ENCODE measurements at places on chromosomes 16 and 17.

GRCh38 chr17:73311781-73312641 is at the start of gene CDC42EP4:
Gene CDC42EP4 (minus strand): TSS chr17:73312001. CDS start chr17:73286500, 25,501 bp downstream.
- peak; percentile 86 for DNase-seq

- DNase-seq: peak; percentile 7
Observed at GRCh38 chr16:25093208-25094061, 18.1 kb upstream of the LCMT1 start.

- no peak for DNase-seq
Observed at GRCh38 chr16:24536671-24537070, 2.7 kb upstream of the RBBP6 start.

DNA sequence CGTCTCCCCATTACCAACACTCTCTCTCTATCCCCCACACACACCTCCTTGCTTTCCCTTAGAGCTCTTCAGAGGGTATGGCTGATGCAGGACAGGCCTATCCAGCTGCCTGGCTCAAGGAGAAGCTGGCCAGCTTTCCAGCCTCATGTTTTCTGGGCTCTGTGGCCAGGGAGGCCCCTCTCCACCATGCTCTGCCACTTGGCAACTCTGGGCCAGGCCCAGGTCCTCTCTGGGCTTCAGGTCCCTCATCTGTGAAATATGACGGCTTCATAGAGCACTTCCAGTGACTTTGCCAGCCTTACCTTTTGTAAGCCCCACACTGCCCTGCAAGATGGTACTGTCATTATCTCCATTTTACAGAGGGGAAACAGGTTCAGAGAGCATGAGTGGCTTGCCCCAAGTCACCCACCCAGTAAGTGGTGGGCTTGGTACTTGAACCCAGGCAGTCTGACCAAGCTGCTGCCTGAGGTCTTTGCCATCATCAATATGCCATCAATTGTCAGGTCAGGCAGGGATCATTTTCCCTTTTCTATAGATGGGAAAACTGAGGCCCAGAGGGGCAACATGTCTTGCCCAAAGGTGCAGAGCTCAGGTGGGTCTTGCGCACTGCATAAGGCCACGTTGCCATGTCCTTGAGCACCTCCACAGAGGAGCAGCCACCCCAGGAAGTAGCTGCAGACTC is 548 bp upstream of the ADGRG5 start:
- peak; percentile 0 for DNase-seq

GRCh38 chr16:54341892-54342776 is 55.5 kb upstream of the IRX3 start:
- DNase-seq: no peak

- DNase-seq: peak; percentile 28
Observed at GRCh38 chr17:10316801-10317542, 55.8 kb downstream of the MYH13 start.

- DNase-seq: no peak
Observed at GRCh38 chr17:61475726-61476125, 23.5 kb downstream of the TBX4 start.

- DNase-seq: no peak
Observed at GRCh38 chr17:38591759-38592241, 14.0 kb downstream of the SRCIN1 start.

DNA sequence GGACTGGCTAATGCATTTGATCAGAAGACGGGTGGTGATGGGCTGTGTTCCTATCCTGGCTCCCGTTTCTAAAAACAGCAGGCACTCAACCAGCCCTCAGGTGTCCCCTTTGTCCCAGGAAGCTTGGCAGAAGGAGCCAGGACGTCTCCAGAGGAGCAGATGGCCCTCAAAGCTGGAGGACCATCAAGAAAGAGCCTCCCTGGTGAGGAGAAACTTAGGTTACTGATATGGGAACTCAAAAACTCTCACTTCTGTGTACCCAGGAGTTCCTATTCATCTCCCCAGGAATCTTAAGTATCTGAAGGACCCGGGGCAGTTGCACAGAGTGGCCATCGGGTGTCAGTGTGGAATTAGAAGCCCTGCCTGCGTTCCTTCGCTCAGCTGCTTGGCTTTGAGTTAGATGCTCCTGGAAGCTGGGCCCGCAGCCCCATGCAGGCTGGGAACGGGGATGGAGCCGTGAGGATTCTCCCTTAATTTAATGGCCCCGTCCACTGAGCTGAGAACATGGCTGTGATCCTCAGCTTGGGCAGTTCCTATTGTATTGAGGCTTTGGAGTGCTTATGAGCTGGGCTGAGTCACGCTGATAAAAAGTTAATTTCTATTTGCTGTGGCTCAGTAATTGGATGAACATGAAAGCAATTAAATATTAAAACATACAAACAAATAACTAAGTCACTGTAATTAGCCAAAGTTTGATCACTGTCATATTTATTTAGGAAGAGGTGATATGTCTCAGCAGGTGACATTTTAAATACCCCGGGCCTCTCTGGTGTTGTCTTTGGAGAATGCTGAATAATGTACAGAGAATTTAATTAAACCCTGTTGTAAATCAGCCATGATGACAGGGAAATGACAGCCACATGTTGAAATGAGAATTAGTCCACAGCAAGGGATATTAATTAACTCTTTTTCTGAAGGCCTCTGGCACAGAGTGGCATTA is 402.1 kb downstream of the SEC14L1 start:
- DNase-seq: peak; percentile 68

DNA sequence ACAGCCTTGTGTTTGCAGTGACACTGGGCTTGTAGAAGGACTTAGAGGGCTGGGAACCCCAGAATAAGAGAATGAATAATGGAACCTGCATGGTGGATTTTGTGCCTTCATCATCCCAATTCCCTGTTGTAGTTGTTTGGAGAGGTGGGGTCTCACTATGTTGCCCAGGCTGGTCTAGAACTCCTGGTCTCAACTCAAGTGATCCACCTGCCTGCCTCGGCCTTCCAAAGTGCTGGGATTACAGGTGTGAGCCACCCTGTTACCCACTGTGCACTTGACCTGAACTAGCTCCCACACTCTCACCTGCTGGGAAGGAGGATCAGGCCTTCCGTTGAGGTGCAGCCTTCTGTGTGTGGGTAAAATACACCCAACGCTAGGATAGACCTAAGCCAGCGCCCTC is 55.4 kb downstream of the RAP1GAP2 start:
- no peak for DNase-seq

DNA sequence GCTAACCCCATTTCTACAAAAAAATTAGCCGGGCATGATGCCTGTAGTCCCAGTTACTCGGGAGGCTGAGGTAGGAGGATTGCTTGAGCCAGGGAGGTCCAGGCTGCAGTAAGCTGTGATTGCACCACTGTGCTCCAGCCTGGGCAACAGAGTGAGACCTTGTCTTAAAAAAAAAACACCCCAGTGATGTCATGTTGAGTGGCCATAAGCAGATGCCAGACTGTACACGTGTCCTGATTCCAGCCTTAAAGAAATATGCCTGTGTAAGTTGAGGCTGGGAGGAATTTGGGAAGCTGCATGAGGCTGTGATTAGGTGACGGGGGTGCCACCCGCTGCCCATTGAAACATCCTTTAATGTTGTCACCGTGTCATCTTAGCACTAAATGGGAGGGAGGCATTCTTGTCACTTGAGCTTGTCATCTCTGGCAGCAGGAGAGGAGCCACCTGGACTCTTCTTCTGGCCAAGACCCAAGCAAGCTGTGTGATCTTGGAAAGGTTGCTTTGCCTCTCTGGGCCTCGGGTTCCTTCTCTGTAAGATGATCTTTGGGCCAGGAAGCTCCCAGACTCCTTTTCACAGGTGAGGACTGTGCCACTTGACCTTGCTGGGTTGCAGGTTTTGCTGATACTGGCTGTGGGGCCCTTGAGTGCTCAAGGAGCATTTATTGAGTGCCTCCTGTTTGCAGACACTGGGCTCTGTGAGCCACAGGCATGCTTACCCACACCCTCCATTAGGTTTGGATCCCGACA is 98.3 kb upstream of the CIBAR2 start:
- DNase-seq: no peak

GRCh38 chr16:17983847-17984639 is 352.5 kb downstream of the NPIPA8 start:
- DNase-seq: no peak

GRCh38 chr17:72592967-72593325 is 472.1 kb downstream of the SOX9 start:
- no peak for DNase-seq

DNA sequence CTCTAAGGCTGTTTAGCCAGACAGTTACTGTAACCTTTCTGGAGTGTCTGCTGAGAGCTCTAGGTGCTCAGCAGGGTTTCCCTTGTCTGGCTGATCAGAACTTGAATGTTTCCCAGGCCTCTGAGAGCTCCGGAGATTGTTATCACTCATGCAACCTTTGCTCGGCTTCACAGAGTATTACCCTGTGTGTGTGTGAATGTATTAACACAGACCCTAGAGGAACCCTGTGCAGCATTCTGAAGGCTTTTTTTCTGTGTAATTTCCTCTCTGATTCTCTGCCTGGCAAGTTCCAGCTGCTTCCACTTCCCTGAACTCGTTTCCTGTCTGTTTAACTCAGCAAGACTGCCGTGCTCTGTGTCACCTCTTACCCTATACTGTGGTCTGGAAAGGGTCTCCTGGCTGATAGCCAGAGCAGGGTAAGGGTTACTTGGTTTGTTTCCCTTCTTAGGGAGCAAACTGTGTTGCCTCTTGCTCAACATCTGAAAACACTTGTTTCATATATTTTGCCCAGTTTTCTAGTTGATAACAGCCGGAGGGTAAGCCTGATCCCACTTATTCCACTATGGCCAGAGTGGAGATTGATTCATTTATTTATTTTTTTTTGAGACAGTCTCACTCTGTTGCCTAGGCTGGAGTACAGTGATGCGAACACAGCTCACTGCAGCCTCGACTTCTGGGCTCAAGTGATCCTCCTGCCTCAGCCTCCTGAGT is 21.7 kb downstream of the PRMT7 start:
- no peak for DNase-seq

GRCh38 chr16:11355862-11356261 is 10.6 kb downstream of the RMI2 start:
- DNase-seq: no peak

DNA sequence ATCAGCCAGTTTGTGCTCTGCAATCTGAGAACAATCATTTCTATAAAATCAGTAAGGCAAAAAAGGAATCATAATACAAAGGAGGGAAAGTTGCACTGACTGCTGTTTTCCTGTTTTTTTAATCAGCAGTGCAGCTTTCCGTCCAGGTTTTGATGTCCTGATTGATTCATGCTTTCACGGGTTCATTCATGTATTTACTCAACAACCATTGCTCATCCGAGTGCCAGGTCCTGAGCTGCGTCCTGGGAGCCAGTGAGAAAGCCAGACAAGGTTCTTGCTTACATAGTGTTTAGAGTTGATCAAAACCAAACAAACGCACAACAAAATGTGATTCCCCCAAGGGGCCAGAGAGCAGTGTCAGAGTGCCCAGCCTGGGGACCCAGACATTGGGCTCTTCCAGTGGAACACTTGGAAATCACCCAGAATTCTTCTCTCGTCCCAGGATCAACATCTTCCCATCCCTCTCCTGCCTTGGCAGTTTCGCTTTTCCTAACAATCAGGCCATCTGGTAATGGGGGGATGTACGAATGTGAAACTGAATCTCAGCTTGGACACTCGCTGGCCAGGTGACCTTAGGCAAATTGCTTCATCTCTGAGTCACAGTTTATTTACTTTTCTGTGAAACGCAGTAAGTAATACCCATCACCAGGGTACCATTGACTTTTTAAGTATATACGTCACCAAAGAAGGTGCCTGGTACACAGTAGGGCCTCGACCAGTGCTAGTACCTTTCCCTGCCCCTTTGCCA is 13.3 kb upstream of the C1QL1 start:
- no peak for DNase-seq

DNA sequence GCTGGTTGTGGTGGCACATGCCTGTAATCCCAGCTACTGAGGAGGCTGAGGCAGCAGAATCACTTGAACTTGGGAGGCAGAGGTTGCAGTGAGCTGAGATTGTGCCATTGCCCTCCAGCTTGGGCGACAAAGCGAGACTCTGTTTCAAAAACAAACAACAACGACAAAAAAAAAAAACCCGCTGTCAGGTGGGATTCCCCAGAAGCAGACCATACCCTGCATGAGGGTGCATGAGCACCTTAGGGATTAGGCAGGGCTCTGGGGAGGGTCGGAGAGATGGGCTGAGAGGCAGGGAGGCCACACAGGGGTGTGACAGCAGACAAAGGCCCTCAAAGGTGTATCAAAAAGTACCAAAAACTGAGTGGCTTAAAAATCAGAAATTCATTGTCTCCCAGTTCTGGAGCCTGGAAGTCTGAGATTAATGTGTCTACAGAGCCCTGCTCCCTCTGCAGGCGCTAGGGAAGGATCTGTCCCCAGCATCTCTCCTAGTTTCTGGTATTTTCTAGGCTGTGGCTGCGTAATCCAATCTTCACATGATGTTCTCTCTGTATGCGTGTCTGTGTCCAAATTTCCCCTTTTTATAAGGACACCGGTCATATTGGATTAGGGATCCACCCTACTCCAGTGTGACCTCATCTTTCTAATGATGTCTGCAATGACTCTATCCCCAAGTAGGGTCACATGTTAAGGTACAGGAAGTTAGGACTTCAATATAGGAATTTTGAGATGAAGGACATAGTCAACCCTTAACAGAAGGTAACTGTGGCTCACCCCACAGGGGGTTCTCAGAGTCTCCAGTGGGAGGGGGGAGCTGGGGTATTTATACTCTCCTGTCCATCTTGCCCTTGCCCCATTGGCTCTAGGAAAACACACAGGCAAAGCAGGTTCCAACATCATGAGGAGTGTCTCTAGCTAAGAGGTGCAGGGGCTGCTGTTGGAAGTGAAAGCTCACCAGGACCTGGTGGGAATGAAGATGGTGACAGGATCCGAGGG is 13.6 kb upstream of the TVP23A start:
- DNase-seq: no peak

- DNase-seq: no peak
Observed at GRCh38 chr17:21075739-21076085, 32.9 kb upstream of the USP22 start.

DNA sequence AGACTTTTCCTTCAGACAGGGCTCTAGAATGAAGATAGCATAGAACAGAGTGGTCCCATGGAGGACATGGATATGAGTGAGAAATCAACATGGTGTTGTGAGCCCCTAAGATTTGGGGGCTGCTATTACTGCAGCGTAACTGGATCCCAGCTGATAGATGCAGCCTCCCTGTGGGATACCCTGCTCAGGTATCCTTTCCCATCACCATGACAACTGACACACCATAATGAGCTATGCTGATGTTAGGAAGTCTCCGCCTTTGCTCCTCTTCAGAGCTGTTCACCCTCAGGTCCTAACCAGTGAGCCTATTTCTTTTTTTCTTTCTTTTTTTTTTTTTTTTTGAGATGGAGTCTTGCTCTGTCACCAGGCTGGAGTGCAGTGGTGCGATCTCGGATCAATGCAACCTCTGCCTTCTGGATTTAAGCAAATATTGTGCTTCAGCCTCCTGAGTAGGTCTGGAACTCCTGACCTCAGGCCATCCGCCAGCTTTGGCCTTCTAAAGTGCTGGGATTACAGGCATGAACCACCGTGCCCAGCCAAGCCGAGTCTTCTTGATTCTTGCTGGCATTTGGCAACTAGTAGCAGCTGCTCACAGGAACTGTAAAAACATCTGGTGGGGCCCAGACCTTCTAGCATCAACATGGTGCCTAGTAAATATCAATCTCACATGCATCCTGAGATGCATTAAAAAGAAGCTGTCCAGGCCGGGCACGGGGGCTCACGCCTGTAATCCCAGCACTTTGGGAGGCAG is 17.1 kb downstream of the STX4 start:
- no peak for DNase-seq

Data from stimulated activated CD4-positive, alpha-beta T cell treated with anti-CD3 and anti-CD28 coated beads, Interleukin-4, amount 100 ng/mL, for 24 hours (primary cell).